ENCODE measurements at places on chromosomes 13 and 19.

- no peak for DNase-seq
Measured at GRCh38 chr13:70964124-70964523, 855.9 kb upstream of the KLHL1 start.

GRCh38 chr13:79680485-79680884 lies 199.5 kb downstream of the NDFIP2 start:
- DNase-seq, result no peak

GRCh38 chr19:34345947-34346351 lies 19.0 kb upstream of the GPI start:
- DNase-seq, result peak; percentile 47

DNA sequence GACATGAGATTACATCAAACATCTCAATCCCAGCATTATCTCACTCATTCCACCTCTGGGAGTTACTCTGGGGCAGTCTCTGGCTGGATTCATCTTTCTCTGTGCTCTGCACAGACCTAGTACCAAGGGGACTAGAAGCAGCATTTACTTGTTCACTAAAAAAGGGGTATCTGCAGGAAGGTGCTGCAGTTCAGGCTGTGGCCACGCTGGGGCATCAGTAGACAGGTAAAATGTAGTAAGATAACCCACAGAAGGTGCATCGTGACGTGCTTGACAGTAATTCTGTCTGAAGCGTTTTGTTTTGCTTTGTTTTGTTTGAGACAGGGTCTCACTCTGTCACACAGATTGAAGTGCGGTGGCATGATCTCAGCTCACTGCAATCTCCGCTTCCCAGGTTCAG lies 29.3 kb downstream of the ZNF564 start:
- no peak for DNase-seq

- no peak for DNase-seq
Measured at GRCh38 chr19:34480491-34480890, 1.1 kb upstream of the WTIP start.

DNA sequence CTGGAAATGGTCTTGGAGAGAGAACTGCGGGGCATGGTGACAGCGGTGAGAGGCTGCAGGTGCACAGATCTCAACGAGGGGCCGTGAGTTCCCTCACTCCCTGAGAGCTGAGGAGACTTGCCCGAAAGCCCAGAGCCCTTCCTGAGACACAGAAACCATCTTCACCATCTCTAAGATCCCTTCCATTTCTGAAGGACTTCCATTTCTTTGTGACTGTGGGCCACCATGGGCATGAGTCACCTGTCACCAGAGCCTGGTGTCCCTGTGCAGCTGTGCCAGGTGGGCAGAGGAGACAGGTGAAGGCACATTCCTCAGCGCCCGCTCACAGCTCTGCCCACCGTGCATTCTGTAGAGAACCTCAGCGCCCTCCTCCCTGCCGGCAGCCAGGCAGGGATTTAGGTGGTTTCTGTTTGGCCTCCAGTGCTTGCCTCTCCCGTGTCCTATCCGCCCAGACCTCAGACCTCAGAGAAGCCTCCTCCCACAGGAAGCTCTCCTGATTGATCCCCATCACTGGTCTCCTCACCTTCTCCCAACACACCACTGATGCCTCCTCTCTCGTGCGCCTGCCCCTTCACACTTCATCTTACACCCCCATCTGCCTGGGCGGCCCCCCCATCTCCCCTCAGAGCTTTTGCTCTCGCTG lies 24.2 kb downstream of the SH3GL1 start:
- DNase-seq, result no peak

DNA sequence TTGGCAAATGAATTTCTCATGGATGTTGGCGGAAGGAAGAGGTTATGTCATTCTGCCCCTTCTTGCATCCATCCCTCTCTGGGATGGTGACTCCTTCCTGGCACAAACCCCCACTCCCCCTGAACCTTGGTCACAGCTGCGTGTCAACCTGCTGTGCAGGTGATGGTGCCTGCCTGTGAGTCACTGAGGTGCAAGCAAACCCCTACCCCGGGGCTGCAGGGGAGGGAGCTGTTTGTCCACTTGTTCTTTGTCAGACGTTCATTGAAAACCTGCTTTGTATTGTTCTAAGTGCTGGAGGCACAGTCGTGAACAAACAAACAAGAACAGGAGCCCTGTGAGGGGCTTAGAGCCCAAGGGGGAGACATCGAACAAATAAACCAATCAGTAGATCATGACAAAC lies 2.0 kb upstream of the GAPDHS start:
- DNase-seq, result no peak

DNA sequence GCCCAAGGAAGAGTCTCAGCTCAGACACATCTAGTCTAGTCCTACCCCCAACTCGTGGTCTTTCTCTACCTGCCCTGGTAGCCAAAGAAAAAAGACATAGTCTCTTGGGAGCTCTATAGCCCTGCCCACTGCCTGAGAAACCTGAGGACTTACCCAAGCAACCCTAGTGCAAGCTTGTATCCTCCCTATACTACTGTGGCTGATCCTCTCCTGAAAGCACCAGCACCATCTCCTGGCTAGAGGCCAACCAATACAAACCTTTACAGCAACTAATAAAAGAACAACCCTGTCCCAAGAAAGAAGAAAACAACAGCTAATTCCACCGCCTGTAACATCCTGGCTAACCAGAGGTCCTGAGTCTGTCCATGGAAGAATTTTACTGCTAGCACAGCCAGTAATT lies 532.4 kb downstream of the SLITRK6 start:
- DNase-seq, result no peak

DNA sequence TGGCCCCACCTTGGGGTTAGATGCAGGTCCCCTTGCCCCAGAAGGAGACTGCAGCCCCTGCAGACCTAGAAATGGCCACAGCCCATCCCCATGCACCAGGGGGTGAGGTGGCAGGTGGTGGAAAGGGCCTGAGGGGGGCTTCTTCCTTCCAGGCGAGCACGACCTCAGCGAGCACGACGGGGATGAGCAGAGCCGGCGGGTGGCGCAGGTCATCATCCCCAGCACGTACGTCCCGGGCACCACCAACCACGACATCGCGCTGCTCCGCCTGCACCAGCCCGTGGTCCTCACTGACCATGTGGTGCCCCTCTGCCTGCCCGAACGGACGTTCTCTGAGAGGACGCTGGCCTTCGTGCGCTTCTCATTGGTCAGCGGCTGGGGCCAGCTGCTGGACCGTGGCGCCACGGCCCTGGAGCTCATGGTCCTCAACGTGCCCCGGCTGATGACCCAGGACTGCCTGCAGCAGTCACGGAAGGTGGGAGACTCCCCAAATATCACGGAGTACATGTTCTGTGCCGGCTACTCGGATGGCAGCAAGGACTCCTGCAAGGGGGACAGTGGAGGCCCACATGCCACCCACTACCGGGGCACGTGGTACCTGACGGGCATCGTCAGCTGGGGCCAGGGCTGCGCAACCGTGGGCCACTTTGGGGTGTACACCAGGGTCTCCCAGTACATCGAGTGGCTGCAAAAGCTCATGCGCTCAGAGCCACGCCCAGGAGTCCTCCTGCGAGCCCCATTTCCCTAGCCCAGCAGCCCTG lies 4.2 kb upstream of the F10 start:
- DNase-seq, result no peak

GRCh38 chr13:25874907-25875306 lies 176.9 kb downstream of the SHISA2 start:
- peak; percentile 69 for DNase-seq
